Fibroblast of skin of left biceps (primary cell): ENCODE measurements at places on chromosomes 2 and 18.

DNA sequence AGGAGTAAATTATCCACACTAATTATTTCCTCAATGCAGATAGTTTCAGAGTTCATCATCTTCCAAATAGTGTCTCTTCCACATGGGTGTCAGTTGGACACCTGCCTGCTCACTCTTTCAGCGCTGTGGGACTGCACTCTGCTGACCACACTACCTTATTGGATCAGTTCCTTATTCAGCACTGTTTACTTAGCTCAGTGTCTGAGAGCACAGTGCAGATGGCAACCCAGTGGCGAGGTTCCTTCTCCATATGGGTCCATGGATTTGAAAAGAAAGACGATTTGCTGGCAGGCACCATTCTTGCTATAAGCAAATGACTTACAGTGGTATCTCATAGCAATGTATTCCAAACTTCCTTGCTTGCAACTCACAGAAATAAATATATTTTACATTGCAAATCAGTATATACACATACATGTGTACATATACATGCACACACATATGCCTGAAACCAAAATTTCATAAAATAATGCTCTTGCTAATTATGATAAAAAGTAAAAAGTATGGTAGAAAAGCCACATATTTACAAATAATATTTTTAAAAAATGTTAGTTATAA lies 354.8 kb downstream of the INSIG2 start:
- no peak for DNase-seq

GRCh38 chr2:88563129-88563528 lies 64.1 kb downstream of the EIF2AK3 start:
- DNase-seq, result no peak

- no peak for DNase-seq
Measured at GRCh38 chr2:176427549-176427948, 158.3 kb downstream of the MTX2 start.

DNA sequence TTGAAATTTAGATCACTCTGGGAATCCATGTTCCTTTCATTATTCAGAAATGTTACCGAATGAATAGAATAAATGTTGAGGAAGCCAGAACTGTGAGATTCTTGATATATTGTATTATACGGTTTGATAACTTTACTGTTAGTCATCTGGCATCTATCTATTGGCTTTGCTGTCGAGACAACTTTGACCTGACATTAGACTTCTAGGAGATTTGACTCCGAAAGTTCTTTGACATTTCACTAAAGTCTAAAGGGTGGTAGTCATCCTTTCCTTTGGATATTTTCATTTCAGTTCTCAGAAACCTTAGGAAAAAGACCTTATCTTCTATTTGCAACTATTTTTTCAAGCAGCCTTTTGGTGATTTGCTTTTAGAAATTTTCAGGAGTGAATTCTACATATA lies 1.9 kb downstream of the BMPR2 start:
- DNase-seq, result no peak

- DNase-seq, result peak; percentile 52
Measured at GRCh38 chr18:77067291-77068061, 65.1 kb downstream of the MBP start.

GRCh38 chr18:48937869-48938750 lies 12.7 kb downstream of the SMAD7 start:
- DNase-seq, result no peak

- DNase-seq, result no peak
Measured at GRCh38 chr2:227415538-227416424, 28.0 kb upstream of the SCYGR1 start.

DNA sequence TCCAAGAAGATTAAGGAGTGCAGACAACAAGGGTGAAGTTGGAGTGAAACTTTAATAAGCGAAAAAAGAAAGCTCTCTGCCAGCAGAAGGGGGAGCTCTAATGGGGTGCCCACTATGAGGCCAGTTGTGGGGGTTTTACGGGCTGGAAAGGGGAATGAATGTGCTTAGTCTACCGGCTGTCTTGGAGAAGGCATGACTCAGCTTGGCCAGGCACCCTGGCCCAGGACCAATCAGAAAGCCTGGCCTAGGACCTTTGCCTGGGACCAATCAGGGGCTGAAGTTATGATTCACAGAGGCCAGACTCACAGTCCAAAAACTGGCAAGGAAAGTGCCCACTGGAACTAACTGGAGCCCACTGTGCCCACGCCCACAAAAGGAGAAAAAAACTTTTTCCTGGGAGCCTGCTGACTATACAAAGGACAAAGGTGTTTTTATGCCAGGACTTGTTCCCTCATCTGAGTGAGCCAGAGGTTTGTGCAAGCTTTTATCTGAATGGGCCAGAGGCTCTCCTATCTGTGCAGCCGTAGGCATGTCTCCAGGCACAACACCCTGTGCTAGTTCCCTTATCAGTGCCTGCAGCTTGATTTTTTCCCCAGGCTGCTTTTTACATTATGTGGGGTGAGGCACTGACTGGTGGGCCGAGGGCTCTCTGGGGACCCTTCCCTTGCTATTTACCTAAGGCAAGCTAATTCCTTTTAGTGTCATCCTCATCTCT lies 18.6 kb downstream of the CMPK2 start:
- no peak for DNase-seq

DNA sequence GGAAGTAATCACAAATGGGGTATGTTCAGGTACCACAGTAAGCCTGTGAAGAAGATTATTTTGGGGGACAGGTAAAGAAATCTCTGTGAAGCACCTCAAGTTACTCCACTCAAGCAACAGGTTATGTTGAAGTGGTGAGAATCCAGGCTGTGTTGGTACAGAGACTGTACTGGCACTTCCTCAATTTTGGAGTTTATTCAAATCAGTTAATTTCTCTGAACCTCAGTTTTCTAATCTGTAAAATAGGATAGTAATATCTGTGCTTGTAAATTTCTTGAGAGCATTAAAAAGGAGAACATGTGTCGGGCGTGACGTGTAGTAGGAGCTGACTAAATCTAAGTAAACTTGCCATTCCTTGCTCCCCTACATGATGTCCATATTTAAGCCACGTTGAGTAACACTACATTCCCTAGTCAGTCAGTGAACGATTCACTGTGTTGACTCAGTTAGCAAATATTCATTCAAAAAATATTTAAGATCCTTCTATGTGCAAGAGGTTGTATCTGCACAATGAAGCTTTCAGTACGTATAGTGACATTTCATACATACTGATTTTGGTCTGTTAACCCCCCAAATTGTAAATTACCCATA lies 504.2 kb downstream of the ZEB2 start:
- peak; percentile 84 for DNase-seq

- DNase-seq, result no peak
Measured at GRCh38 chr2:216696751-216697560, 1.6 kb upstream of the IGFBP5 start.

- no peak for DNase-seq
Measured at GRCh38 chr2:216366777-216367471, 5.4 kb downstream of the MARCHF4 start.

DNA sequence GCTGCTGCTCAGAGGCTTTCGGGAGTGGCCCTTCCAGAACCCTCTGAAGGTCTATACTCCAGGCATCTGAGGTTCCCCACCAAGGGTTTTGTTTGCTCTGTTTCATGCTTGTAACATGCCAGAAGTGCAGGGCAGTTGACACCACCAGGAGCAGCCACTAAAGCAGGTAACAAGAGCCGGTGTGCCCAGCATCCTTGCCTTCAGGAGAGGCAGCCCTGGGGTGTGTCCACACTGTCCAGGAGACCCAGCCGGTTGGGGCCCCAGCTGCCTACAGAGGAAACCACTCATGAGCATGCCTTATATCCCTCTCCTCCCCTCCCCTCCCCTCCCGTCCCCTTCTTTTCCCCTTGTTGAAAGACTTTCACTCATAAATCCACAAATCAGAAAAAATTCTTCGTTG lies 93.1 kb downstream of the CD8B2 start:
- DNase-seq, result no peak

DNA sequence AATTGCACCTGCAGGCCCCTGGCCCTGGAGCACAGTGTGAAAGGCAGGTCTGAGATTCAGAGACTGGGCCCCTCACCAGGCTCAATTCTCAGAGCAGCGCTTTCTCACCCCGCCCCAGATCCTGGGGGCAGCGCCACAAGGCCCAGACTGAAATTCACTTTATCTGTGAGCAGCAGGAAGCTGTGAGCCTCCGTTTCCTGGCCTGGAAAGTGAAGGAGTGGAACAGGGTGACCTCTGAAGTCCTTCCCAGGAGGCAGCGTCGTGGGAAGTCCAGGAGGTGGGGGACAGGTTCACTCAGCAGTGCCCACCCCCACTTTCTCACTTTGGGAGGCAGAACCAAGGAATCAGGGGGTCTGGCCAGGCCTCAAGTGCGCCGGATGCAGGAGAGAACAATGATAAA lies 235.4 kb downstream of the NDUFA10 start:
- no peak for DNase-seq

- no peak for DNase-seq
Measured at GRCh38 chr2:73969356-73969755, 15.4 kb upstream of the TET3 start.

GRCh38 chr2:11363868-11364564 lies 19.6 kb upstream of the ROCK2 start:
- no peak for DNase-seq

DNA sequence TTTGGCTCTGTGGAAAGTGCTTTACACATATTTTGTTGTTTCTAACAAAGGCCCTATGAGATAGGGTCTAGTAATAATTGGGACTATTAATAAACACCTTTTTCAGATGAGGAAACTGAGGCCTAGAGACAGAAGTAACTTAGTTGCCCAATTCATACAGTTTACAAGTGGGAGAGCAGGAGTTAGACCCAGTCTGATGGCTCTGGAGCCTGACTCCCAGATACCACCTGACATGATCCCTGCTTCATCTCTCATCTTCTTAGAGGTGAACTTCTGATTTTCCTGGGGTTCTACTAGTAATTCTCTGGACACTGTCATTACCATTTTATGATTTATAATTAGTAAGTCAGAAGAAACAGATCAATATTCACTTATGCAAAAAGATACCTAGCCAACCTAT lies 49.1 kb upstream of the OTX1 start:
- DNase-seq, result no peak

GRCh38 chr2:238162251-238162845 lies 3.6 kb downstream of the ERFE start:
- no peak for DNase-seq

GRCh38 chr18:10899481-10899880 lies 249.9 kb downstream of the PIEZO2 start:
- no peak for DNase-seq

DNA sequence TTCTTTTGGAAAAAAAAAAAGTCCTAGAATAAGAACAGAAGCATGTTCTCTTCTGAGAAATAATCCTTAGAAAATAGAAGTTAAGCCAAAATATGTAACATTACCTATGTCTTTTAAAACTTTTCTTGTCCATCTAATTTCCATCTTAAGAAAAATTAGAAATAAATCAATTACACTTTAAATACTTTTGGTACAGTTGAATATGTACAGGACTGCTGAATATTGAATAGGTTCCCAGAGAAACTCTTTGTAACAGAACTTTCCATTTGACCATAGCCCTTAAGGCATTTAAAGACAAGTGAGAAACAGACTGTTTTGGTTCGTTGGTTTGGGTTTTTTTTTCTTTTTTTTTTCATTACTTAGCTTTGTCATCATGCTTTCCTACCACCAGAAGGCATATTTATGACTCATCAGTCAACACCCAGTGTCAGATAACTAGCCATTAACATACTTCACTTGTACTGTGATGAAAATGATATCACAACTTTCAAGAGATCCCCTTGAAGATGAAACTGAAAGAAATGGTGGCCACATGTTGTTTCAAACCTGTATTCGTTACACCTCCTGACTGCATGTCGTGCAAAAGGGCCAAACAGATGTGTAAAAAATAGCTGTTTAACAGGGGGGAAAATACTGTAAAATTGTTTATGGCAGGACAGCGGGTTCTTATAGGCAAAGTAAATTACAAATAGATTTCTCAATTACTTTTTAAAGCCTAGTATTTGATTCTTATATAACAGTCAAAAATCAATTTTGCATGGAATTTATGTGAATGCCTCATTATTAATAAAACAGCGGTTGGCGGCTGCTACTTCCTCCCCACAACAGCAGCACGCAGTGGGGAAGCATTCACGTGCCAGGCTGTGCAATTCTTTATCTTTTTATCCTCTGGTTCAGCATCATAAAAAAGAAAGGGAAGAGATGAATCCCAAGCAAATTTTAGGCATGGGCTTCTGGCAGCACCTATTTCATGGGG lies 280.7 kb upstream of the HNRNPA3 start:
- peak; percentile 42 for DNase-seq

DNA sequence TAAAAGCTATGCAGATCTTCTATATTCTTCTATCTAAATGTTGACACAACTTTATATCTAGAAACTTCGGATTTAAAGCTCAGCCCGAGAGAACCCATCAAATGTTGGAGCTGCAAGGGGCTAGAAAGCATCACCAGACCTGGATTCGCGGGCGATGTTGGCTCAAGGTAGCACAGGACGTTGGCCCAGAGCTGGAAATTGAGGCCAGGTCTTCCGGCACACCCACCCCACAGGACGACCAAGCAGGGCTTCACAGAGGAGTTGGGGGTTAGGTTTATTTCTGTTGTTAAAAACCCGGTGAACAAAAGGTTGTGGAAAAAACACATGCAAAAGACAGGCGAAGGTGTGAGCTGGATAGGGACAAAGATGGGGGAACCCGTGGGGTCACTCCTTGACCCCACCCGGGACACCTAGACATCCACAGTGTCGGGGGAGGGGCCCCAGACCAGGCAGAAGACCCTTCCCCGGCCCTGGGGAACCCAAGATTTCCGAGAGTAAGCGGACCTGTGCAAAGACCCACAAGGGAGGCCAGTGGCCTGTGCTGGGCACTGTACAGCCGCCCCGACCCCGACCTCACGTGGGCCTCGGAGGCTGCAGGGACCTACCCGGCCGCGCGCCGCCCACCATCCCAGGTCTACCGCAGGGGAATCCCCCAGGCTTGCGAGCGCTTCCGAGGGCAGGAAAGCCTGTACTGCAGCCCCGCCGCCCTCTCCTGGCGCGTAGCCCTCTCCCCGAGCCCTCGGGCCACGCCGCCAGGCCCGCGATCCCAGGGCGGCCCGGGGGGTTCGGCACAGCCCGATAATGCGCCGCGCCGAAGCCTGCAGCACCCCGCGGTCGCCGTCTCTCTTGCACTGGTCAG lies 1.8 kb upstream of the AGBL5 start:
- DNase-seq, result no peak

GRCh38 chr2:119242276-119243119 lies 18.9 kb downstream of the STEAP3 start:
- no peak for DNase-seq

DNA sequence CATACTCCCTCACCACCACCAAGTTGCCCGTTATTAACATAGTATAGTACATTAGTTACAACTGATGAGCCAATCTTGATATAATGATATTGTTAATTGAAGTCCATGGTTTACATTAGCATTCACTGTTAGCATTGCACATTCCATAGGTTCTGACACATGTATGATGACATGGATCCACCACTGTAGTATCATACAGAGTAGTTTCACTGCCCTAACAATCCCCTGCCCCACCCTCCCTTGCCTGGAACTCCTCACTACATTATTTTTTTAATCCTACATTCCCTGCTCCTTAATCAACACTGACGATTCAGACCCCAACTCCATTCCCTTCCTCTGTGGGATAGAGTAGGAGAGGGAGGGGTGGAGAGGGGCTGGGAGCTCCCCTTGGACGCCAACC lies 20.2 kb upstream of the ST3GAL5 start:
- DNase-seq, result no peak
